ENCODE measurements at places on chromosomes 2 and 18. TPM values are rescaled to one million over a fixed set of nuclear protein-coding genes. Genes with fewer than 3 reads are reported as not detected.

DNA sequence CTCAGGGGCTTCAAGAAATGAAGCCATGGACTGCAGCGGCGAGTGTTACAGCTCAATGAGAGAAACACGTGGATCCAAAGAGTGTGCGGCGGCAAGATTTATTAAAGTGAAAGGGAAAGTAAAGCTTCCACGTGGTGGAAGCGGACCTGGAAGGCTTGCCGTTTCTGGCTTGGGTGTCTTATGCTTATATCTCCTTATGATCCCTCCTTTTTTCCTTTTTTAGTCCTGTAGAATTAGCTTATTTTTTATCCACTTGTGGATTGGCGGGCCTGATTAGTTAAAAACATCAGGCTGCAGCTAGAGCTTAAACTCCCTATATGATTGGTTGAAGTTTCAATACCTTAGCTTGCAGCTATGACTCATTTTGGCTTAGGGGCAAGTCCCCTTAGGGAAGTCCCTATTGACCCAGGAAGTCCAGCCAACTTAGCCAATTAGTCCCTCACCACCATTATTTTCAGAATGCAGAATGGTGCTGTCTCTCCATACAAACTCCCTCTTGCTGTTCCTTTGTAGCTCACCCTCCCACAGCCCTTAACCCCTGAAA, 11.6 kb upstream of the HNMT start:
- DNase-seq, result peak; percentile 12
- H3K27me3 ChIP-seq, result no peaks in the 10 kb centered on the region
- H3K36me3 ChIP-seq, result no peaks in the 10 kb centered on the region
- peaks cover 4% of the 10 kb centered on the region for H3K4me1 ChIP-seq

DNA sequence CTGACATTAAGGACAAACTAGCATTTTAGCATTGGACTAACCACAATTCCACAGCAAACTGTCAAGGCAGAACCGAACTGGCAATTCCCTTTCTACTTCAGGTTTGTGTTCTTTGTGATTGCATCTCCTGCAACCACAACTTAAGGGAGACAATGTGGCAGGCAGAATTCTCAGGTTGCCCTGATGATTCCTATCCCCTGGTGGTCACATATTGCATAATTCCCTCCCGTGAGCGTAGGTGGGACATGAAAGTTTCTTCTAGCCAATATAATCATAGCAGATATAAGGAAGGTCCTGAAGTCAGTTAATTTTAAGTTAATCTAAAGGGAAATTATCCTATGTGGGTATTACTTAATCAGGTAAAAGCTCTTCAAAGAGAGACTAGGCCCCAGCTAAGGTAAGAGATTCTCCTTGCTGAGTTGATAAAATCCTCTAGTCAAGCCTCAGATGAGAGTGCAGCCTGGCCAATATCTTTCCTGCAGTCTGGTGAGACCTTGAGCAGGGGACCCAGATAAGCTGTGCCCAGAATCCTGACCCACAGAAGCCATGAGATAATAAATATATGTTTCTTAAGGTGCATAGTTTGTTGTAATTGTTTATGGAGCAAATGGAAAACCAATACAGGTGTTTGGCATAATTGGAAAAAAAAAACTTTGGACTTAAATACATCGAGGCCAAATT, 45.9 kb upstream of the TNP1 start:
- no peaks in the 10 kb centered on the region for H3K27me3 ChIP-seq
- no peak for DNase-seq
- H3K36me3 ChIP-seq, result no peaks in the 10 kb centered on the region

GRCh38 chr2:8648441-8649213, 33.2 kb upstream of the ID2 start:
- H3K27me3 ChIP-seq, result no peaks in the 10 kb centered on the region
- no peaks in the 10 kb centered on the region for H3K36me3 ChIP-seq
- H3K27ac ChIP-seq, result no peak overlapping the region
- H3K4me3 ChIP-seq, result no peak overlapping the region
- DNase-seq, result no peak

DNA sequence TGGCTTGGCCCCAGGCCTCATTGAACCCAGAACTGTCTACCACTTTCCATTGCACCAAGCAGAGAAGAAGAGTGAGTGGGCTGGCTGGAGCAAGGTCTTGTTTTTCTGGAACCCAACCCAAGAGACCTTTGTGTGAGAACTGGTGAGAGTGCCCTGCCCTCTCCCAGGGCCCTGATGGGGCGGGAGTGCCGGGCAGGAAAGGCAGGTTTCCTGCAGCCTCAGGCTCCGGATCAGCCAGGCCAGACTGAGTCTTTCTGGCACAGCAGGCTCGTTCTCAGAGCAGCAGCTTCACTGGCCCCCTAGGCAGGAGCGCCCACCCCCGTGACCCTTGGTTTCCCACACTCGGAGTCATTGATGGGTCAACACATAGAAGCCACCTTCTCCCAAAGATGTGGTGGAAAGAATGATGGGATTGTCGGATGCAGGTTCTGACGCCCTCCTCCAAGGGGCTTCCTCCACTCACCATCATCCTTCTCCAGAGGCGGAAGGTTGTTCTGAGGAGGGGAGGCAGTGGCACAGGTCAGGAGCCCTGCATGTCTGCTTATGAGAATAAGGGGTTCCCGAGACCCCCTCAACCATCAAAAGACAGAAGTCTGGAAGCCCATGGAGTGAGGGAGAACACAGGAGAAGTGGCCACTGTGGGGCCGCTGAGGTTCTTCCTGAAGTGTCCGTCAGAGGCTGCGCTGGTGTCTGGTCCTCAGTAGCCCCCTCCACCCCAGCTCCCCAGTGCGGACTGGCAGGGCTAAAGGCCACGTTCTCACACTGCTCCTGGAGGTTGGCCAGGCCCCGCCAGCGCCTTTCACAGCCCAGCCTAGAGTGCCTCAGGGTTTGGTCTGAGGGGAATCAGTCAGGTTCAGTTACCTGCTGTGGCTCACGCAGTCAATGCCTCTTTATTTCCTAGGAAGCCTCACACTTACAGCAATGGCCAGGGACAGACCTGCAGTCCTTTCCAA, 62.8 kb upstream of the LAPTM4A start:
- DNase-seq, result no peak
- H3K27me3 ChIP-seq, result no peaks in the 10 kb centered on the region
- H3K27ac ChIP-seq, result no peak overlapping the region
- no peaks in the 10 kb centered on the region for H3K36me3 ChIP-seq

DNA sequence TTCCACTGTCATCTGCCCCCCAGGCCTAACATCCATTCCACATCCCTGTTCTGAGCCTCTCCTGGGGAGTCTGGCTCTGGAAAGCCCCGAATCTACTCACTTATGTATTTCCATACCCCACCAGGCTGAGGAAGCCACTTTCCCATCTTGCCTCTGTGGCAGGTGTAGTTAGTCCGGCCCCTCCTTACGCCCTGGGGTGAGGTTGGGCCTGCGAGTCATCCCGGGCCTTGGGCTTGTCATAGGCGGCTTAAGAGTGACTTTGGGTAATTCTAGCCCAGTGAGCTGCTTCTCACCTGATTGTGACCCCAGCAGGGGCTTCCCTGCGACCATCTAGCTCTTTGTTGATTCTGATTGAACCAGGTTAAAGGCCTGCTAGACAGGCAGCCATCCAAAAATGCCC, 21.1 kb downstream of the PCARE start:
- no peaks in the 10 kb centered on the region for H3K4me1 ChIP-seq
- peak; percentile 10 for DNase-seq
- H3K27me3 ChIP-seq, result peaks cover 10% of the 10 kb centered on the region
- no peak overlapping the region for H3K4me3 ChIP-seq
- no peaks in the 10 kb centered on the region for H3K36me3 ChIP-seq

DNA sequence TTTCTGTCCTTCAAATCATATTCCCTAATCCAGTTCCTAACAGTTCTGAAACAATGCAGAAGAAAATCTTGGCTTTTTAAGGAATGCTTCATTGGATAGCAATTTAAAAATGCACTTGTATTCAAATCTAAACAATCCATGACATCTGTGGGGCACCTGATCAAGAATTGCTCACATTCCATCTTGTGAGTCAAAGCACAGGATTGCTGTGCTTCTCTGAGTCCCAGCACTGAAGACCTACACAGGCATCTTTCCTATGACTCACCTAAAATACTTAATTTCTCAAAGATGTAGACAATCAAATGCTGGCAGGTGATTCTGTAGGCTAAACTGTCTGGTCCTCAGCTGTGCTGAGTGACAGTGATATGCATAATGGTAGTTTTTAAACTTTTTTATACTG, 10.1 kb upstream of the ATP8B1 start:
- H3K27me3 ChIP-seq, result no peaks in the 10 kb centered on the region
- peak overlapping the region; percentile 65 for H3K27ac ChIP-seq
- no peaks in the 10 kb centered on the region for H3K36me3 ChIP-seq
- H3K4me3 ChIP-seq, result no peak overlapping the region
- DNase-seq, result peak; percentile 99

GRCh38 chr2:227324642-227324994, 433 bp upstream of the MFF start:
- no peaks in the 10 kb centered on the region for H3K36me3 ChIP-seq
- H3K27me3 ChIP-seq, result no peaks in the 10 kb centered on the region
- H3K4me1 ChIP-seq, result 0 out of 2 replicates have a peak, but pooled peaks cover 2% of the 10 kb centered on the region
- DNase-seq, result peak; percentile 32
- peak overlapping the region; percentile 86 for H3K4me3 ChIP-seq
- H3K27ac ChIP-seq, result peak overlapping the region; percentile 64

DNA sequence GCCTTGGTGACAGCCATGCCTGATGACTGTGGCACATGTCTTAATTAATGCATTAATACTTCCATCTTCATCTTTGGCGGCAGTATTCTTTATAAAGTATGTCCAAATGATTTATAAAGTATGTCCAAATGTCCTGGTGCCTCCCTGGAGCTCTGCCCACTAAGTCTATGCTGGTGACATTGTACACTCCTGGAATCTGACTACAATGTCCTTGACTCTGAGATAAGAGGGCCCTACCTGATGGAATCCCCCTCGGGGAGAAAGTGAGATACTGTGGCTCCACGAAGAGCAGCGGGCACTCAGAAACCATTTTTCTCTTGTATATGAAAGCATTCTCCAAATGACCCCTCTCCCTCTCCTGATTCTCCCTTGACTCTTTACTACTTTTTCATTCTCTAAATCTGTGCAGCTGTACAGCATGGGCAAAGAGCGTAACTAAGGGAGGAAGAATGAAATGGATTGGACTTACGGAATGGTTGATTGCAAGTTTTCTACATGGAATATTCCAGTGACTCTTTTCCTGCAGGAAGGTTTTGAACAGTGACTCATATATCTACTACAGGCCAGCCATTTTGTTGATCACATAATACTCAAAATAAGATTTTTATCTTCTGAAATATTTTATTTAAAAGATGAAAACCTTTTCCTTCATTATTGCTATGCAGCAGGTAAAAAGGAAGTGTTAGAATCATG, 17.3 kb downstream of the RAB12 start:
- no peak overlapping the region for H3K27ac ChIP-seq
- H3K36me3 ChIP-seq, result peaks cover 23% of the 10 kb centered on the region
- peaks cover 6% of the 10 kb centered on the region for H3K4me1 ChIP-seq

DNA sequence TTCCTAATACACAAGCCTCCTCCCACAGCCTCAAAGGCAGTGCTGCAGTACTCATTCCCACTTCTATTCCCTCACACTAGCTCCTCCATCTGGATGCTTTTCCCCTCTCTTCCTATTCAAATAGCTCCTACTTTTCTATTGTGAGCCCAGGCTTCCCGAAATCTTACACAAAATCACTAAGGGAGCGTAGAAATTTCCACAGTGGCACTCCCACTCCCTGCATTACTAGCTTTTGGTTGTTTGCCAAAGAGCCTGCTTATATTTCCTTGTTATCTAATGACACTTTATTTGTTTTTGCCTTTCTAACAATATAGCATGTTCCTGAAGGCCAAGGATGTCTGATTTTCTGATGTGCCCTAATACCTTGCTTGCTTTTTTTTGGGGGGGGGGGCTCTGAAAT, 10.9 kb downstream of the EPAS1 start:
- no peak overlapping the region for H3K4me3 ChIP-seq
- H3K27me3 ChIP-seq, result no peaks in the 10 kb centered on the region
- H3K27ac ChIP-seq, result no peak overlapping the region
- H3K4me1 ChIP-seq, result peaks cover 34% of the 10 kb centered on the region
- peaks cover 20% of the 10 kb centered on the region for H3K36me3 ChIP-seq
- DNase-seq, result no peak

SPP2 gene
- not detected for total RNA-seq

DIPK1C gene
- total RNA-seq, result not detected
